ENCODE measurements at places on chromosomes 1 and 21. TPM values are rescaled to one million over a fixed set of nuclear protein-coding genes. Genes with fewer than 3 reads are reported as not detected.

The KIF17 gene
- 3.2 TPM for total RNA-seq

- no peak for DNase-seq
Observed at GRCh38 chr1:53328541-53329499, 950 bp upstream of the LRP8 start.

The BACE2 gene
- 71.9 TPM for total RNA-seq

GRCh38 chr1:243520831-243521230, 265.0 kb downstream of the SDCCAG8 start:
- DNase-seq: no peak

The OR2L8 gene
- not detected for total RNA-seq

GRCh38 chr1:206411321-206411720, 59.0 kb upstream of the IKBKE start:
- DNase-seq: no peak

DNA sequence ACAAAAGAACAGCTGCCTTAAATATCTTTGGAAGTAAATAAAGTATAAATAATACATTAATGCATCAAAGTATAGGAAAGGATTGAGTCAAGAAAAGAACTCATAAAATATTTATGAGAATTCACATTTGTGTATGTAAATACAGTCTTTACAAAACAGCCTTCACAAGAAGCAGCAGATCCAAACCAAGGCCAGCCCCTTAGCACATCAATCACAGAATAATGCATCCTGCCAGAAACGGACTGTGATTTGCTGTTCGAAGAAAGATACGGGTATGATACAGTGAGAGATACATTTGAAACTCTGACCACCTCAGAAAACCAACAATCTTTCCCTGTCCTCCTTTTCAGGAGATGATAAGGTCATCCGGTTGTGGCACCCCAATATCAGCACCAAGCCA, 70.9 kb downstream of the WDR64 start:
- no peak for DNase-seq

DNA sequence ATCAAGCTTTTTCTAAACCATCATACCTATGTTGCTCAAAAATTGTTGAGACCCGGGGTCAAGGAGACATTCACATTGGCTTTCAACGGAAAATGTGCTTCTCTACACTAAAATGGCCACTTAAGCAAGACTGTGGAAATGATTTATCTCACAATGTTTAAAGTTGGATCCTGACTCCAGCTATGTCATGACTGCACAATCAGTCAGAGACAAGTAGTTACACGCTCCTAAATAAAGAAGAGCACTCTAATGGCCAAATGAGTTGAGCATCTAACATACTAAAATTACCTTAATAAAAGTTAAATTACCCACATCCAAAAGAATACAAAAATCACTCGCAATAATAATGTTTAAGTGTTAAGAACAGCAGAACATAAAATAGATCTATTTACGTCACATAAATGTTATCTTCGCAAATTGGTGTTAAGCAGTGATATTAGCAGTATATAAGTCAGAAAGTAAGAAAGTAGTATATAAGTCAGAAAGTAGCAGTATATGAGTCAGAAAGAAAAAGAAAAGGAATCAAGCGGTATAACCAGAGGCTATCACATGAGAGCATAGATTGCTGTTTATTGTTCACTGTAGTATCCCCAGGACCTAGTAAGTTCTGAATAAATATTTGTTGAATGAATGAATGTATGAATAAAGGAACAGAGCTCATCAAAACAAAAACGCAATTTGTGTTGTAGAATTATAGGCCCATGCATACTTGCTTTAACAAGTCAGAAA, 28.4 kb downstream of the ZNF281 start:
- no peak for DNase-seq

GRCh38 chr21:29018540-29018939, 609 bp downstream of the RWDD2B start:
- DNase-seq: no peak

The CELA3A gene
- 6.6 TPM for total RNA-seq

GRCh38 chr1:195415584-195415983, 1192.7 kb downstream of the KCNT2 start:
- no peak for DNase-seq

DNA sequence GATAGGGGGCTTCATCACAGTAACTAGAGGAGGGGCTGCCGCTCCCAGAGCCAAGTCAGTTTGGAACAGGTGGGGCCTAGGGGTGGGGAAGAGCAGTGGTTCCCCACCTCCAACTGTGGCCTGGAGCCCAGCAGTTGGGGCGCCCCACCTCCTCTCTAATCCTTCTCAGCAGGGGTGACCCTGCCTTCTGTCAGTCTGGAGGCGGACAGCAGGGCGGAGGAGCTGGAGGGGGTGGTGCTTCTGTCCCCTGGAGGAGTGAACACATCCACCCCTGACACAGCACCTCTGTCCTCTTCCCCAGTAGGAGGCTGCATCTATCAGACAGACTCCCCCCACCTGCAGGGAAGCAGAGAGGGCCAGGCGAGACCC, 73.8 kb downstream of the MRPL37 start:
- no peak for DNase-seq

GRCh38 chr1:242057745-242058115, 58.8 kb upstream of the MAP1LC3C start:
- no peak for DNase-seq

DNA sequence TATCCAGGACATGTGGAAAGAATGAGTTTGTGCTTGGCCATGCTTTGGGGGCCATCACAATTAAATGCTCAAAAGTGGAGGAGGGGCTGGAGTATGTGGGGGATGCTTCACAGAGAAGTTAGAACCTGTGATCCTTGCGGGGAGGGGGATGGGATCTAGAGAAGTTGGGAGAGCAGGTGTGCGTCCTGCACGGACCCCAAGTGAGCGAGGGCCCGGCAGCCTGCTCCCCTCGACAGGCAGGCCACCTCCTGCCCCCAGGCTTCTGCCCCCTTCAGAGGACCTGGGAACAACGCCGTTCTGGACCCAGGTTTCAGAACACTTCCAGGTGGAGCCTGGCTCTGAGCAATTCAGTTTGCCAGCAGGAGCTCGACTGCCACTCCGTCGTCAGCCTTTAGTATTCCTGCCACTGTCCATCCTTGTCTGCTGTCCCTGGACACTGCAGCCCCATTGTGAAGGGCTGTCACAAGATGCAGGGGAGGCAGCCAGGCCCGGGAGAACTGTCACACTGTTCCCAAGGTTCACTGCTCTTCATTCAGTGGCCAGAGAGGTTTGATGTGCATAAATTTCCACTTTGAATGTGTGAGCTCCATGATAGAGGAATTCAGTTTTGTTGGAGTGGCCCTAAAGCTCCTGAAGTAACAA, 112.2 kb downstream of the DHRS3 start:
- no peak for DNase-seq

DNA sequence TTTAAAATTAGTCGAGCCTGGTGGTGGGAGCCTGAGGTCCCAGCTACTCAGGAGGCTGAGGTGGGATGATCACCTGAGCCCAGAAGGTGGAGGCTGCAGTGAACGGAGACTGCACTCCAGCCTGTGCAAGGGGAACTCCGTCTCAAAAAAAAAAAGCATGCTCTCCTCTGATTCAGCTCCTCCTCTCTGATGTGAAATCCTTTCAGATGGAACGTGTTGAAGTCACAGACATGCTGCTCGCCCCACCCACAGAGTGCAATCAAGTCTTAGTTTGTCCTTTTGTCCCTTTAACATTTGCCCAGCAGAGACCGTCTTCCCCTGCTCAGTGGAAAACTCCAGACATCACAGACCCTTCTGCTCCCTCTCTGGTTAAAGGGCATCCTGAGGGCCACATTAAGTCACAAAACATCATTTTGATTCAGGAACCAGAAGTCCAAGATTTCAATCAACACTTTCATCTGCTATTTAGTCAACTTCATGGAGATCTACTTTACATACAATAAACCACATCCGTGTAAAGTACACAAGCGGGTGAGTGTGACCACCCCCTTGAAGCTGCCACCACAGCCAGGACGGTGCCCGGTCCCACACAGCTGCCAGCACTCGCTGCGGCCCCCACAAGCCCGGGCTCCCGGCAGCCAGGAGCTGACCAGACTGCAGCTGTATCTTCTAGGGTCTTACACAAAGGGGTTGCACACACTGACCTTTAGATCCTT, 18.9 kb upstream of the RNF223 start:
- no peak for DNase-seq

GRCh38 chr1:84103197-84103992, 40.7 kb upstream of the PRKACB start:
- no peak for DNase-seq

DNA sequence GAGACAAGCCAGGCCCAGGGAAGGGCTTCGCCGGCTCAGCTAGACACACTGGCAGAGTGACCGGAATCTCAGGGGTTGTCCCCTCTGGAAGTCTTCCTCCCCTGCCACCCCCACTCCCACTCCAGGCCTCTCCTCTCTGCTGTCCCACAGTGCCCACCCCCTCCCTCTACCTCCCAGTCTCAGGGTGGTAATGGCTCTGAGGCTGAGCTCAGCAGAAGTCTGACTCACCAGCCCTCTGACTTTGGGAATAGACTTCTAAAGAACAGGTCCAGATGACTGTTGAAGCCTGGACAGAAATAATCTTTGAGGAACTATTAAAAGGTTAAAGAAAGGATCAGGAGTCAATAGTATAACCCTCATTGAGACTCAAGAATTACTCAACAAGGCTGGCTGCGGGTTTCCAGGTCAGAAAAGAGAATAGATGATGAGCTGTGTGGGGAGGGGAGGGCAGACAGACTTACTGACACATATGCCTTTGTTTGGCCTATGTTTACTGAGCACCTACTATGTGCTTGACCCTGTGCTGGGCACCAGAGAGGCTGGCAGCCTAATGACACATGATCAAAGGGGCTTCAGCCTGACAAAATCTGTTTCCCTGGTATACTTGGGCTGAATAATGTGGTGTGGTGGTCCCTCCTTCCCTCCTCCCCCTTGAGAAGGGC, 8.2 kb downstream of the HCRTR1 start:
- DNase-seq: no peak

DNA sequence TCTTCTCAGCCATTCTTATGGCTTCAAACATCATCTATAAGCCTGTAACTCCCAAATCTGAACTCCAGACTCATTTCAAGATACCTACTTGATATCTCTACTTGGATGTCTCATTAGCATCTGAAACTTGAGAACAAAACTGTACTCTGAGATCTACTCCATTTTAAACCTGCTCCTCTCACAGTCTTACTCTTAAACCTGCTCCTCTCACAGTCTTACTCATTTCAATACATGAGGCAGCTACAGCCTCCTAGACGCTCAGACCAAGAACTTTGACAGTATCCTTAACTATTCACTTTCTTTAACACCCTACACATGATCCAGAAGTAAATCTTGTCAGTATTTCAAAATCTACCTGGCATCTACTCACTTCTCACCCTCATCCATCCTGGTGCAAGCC, 54.3 kb downstream of the NBPF6 start:
- DNase-seq: no peak

DNA sequence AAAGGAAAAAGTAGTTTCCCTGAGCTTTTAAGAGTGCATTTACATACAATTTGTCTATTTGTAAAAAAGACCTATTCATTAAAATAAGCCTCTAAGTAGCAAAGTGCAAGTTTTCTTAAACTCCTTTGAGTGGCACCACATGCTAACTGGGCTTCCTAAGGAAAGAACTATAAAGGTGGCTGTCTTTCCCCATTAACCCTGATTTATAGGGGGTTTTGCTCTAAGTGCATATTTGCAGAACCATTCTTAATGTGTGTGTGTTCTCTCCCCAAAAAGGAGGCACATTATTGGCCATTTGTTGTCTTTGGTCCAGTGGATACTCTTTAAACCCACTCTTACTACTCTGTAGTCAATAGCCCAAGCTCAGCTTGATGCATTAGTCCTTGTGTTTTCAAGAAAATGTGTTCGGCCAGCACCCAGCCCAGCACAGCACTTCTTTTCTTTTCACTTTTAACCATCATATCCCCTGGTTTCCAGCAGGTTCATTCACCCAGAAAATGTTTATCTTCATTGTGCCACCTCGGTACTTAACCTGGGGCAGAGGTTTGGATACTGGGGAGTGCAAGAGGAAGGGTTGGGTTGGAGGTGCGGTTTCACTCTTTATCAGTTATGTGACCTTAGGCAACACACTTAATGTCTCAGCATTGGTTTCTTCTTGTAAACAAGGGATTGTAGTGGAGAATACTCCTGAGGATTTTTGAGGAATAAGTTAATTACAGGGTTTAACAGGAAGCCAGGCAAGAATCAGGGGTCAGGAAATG, 161.9 kb upstream of the UBE2U start:
- DNase-seq: no peak

DNA sequence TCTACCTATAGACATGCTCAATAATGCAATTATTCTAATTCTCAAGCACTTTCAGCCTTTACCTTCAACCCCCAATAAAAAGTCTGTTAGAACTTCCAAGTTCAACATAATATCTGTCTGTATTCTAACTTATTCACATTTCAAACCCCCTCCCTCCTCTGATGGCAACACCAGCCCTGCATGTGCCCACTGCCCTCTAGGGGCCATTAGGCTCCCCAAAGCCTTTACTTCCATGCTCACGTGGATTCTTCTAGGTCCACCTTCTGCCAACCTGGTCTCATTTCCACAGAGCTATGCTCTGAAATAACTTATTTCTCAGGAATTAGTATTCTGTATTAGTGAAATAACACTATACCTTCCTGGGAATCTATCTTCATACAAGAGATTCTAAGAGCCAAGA, 22.2 kb upstream of the KPRP start:
- no peak for DNase-seq

The MATN1 gene
- 1.5 TPM for total RNA-seq

GRCh38 chr1:52798331-52798730, 44.2 kb upstream of the ZYG11A start:
- no peak for DNase-seq

Measured in thoracic aorta (tissue), 2 donors.